Cardiac fibroblast (primary cell): ENCODE measurements at places on chromosomes 2 and 18.

DNA sequence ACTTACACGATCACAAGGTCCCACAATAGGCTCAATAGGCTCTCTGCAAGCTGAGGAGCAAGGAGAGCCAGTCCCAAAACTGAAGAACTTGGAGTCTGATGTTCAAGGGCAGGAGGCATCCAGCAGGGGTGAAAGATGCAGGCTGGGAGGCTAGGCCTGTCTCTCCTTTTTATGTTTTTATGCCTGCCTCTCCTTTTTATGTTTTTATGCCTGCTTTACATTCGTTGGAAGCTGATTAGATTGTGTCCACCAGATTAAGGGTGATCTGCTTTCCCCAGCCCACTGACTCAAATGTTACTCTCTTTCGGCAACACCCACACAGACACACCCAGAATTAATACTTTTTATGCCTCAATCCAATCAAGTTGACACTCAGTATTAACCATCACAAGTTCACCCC lies 9.9 kb upstream of the GYPC start:
- no peak for DNase-seq

DNA sequence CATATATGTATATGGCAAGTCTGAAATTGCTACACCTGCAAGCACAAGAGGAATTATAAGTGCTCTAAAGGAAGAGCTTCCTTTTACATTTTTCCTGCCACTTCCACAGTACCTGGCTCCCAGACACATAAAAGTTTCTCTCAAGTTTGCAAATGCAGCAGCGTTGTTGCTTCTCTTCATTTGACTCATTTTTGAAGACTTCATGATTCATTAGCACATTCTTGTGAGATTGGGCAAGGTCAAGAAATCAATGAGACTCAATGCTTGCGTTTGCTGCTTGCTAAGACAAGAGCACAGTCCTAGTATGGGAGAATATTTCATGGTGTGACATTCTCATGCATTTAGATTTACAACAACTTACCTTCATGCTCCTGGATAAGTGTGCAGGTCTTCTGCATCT lies 42.6 kb upstream of the PDCL3 start:
- no peak for DNase-seq

DNA sequence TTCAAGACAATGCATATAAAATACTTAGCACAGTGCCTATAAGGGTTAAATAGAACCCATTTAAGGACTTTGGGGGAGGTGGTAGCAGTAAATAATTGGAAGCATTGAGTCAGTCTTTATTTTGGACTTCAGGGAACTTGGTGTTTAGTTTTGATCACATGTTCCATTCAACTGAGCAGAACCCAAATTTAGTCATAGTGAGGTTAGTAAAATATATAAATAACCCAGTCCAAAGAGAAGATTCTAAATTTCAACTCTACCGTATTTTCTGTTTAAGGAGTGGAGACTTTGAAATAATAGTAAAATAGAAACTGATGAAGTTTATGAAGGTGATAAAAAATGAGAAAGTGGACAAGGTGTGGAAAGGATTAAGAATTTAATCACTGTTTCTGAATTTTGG lies 19.7 kb downstream of the TWSG1 start:
- DNase-seq, result peak; percentile 50

DNA sequence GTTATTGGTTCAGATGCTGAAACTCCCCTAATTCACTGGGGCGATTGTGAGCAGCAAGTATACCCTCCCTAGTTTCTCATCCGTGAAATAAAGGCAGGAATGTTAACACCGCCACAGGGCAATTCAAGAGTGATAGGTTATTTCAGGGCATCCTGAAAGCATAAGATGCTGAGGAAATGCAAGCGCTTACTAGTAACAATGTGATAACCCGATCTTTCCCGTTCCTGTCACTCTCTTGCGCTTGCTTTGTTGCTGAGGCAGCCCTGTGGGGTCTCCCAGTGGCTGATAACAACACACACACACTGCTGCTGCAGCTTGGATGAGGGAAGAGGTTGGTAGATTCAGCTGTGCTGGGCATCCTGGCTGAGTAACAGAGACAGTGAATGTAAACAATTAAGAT lies 259.3 kb downstream of the AGPS start:
- DNase-seq, result no peak

DNA sequence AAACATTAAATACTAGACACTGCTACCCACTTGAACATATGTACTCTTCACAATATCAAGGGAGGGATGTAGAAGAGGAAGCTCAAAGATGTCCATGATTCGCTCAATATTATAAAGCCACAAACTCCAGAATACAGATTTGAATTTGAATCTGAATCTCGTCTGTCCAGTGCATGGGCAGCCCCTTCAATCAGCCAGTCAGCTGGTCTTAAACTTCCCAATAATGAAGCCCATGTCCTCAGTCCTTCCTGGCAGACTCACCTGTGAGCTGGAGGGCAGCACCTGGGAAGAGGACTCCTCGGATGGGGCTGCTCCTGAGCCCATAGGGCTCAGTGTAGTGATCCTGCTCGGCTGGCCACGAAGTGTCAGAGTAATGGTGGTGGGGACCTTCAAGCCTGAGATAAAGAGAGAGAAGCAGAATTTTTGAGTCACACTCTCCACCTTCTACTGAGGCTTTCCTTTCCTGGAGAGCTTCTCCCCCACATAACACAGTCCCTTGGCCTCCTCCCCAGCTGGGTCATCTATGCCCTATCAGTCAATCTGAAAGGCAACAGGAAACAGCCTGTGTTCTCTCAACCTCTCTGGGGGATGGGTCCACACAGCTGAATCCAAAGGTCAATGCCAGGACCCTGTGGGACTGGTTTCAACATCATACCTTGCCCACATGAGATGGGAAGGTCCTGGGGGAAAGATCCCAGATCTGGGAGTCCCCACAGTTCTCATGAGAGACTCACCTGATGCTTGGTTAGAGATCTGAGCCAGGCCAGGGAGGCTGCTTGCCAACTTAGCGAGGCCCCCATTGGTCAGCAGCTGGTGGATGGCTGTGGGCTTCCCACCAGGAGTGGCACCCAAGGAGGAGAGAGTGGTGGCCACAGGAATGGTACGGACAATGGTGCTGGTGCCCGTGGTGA lies 36.5 kb downstream of the KANSL3 start:
- DNase-seq, result no peak

DNA sequence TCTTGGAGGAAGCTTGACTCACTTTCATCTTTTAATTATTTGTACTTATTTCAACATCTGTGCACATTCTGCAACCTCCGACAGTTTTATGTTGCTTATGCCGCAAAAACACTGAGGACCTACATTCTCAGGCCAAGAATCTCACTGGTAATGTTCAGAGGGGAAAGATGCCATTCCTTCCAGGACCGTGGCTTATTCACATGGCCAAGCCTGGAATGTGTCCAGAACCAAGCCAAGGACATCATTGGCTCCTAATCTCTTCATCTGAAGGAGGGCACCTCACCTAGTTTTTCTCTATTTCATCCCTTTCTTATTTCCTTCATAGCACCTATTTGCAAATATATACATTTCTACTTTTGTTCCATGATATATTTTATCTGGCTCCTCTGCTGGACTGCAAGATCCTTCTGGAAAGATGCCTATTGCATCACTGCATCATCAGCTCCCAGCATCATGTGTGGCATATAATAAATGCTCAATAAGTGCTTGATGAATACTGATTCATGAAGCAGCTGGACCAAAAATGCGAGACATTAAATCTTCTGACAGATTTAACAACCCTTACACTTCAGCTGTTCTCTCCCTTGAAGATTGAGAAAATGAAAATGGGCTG lies 377.1 kb downstream of the TNS1 start:
- peak; percentile 2 for DNase-seq

- peak; percentile 23 for DNase-seq
Measured at GRCh38 chr2:228699888-228700287, 518.4 kb upstream of the SPHKAP start.

DNA sequence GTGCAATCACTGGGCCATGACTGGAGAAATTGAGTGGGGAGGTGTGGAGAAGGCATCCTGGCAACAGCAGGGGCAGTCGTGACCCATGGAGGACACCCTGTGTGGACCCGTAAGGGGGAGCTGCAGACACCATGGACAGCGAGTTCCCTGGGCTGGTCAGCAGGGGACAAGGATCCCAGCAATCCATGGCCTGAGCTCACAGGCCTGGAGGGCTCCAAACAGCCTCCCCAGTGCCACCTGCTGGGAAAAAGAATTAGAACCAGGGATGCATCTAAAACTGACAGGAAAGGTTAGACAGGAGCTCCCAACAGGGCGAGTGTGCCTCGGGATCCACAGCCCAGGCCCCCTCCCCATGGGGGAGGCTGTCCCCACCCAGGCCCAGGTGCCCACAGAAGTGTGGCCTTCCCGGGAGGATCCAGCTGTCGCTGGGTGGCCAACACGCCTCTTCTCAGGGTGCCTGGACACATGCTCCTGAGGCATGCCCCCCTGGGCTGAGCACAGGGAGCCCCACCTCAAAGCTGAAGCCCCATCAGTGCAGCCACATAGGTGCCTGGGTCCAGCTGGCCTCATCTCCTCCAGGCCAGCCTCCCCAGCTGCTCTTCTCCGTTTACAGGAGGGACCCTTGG lies 20.5 kb upstream of the KIF1A start:
- peak; percentile 76 for DNase-seq

DNA sequence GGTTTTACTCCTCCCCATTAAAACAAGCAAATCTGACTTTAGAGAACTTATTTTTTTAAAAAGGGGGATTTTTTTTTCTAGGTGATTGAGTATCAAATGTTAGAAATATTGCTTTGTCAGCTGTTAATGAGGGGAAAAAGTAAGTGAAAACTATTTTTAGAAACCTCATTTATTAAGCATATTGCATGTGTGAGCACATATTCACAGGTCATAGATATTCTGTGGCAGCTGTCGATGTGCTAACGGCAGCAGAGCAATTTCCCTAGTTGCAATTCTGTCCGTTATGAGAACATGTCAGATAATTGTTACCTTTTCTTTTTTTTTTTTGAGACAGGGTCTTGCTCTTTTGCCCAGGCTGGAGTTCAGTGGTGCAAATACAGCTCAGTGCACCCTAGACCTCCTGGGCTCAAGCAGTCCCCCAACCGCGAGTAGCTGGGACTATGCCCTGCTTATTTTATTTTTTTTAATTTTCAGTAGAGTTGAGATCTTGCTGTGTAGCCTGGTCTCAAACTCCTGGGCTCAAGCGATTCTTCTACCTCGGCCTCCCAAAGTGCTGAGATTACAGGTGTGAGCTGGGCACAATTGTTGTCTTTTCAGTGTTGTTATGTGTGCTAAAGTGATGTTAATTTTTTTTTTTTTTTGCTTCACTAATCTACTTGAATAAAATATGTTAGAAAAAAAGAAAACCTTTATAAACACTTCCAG lies 69.8 kb downstream of the MTA3 start:
- no peak for DNase-seq

DNA sequence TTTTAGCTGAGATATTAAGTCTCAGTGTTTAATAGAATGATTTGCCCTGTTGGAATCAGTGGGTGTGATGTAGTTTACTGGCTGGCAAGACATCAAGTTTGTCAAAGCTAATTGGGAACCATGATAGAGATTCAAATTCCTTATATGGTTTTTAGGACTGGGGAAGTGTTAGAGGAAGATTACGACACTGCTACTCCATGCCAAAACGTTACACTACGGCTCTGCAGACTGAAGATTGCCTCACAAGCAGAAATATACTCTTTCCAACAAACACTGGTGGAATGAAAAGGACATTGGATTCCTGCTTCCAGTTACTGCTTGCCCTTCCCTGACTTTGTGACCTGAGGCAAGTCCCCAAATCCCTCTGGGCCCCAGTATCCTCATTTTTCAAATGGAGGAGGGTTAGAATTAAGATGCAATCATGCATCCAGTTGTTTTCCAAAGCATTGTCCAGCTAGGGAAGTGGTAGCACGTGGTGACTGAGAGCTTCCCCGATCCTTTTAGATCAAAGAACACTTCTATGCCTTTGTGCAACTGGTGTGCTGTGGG lies 147.6 kb downstream of the CDC42EP3 start:
- DNase-seq, result peak; percentile 90

- no peak for DNase-seq
Measured at GRCh38 chr2:1504311-1504750, 91.1 kb downstream of the TPO start.

DNA sequence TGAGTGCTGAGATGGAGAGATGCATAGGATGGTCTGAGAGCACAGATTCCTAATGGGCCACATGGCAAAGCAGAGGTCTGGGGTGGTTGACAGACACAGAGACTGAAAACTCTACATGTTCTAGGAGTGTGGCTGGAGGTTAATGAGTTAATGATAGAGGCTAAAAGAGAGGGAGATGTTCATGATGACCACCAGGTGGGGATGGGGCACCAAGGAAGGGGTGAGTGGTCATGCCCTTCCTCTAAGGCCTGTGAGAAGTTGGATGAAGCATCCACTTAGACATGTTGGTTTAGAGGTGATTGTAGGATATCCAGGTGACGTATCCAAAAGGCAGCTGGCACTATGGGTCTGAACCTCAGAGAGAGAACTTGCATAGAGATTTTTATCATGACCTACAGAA lies 102.1 kb downstream of the LRP2 start:
- DNase-seq, result no peak

- DNase-seq, result peak; percentile 56
Measured at GRCh38 chr2:187075199-187075635, 226.2 kb upstream of the ZSWIM2 start.

DNA sequence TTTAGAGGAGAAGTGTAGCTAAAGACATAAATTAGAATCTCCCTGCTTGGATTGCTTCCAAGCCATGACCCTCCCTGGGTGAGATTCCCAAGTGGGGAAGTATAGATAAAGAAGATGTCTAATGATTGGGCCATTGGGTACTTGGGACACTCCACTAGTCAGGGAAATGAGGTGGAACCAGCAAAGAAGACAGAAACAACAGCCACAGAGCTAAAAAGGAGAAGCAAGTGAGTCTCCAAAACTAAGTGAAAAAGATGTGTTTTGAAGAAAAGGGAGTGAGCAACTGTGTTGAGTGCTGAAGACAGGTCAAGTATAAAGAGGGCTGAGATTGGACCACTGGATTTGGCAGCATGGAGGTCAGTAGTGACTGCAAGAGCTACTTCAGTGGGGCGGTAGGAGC lies 276.7 kb upstream of the STON1 start:
- DNase-seq, result no peak

DNA sequence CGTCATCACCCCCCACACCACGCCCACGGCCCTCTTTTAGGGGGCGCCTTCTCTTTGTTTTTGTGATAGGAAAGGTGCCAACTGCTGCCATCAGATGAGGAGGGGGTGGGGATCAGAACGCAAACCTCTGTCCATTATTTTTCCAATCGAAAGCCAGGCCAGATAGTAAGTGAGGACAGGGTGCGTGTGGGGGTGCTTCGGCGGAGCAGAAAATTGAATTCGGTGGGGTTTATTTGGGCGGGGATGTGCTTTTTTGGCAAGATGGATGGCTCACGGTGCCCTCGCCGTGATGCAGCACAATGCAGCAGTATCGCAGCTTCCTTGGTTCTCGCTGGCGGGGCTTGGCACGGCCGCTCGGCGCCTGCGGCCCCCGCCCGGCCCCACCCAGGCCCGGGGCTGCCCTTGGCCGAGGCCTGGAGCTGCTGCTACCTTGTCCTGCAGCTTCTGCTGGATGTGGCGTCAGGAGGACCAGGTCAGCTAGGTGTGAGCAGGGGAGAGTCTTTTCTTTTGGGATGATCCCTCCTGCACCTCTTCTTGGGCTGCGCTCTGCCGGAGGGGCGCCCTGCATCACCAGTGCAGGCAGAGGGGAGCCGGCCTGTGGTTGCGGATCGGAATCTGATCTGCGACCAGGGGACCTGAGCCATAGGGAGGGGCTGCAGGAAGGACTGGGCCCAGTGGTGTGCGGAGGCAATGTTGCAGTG lies 1.3 kb downstream of the SPTBN1 start:
- DNase-seq, result no peak
